Fibroblast of skin of left biceps (primary cell): ENCODE measurements at places on chromosomes 5 and 9.

DNA sequence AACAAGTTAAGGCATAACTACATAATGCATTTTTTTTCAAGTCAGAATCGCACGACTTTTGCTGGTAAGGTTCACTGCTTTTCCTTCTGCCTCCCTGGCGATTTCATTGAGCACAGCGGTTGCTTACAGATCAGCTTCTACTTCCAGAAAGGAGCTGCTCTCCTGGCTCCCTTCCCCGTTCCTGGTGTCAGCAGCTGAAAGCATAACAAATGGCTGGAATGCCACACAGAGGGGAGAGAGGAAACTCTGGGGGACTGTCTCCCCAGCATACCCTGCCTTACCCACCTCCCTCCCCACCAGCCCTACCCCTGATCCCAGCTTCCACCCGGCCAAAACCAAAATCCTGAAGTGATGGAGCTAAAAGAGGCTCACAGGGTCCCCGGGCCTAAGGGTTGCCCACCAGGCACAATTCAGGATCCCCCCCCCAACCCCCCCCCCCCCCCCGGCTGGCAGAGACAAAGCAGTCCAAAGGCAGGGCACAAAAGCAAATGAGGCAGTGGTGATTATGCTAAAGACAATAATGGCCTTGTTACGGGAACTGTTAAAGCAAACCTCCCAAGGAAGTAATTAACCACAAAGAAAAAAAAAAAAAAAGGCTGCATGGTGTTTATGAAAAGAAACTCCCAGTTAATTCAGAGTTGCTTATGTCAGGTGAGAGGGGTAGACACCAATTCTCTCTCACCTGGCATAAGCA, 126.1 kb upstream of the WWC1 start:
- no peak for DNase-seq

GRCh38 chr9:129889122-129889940, 54.1 kb downstream of the USP20 start:
- no peak for DNase-seq

DNA sequence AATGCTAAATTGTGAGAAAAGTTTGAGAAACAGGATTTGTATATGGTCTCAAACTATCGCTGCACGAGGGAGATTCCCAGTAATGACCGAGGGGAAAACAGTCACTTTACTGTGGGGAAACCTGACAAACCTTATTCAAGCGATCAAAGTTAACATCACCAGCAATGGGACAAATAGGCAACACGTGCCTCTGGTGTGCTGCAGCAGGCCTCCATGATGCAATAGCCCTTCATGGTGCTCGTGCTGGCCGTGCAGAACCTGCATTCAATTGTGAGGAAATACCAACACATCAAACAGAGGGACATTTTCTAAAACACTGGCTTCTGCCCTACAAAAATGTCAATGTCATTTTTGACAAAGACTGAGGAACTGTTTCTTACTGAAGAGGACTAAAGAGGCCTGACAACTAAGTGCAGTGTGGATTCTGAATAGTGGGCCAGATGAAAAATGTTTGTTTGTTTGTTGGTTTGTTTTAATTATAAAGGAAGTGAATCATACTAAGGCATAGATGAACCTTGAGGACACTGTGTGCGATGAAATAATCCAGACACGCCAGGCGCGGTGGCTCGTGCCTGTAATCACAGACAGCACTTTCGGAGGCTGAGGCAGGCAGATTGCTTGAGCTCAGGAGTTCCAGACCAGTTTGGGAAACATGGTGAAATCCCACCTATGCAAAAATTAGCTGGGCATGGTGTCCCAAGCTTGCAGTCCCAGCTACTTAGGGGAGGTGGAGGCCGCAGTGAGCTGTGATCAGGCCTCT, 17.6 kb upstream of the MARCHF6 start:
- DNase-seq = no peak

- DNase-seq = no peak
Observed at GRCh38 chr9:17852108-17852507, 273.2 kb downstream of the SH3GL2 start.

DNA sequence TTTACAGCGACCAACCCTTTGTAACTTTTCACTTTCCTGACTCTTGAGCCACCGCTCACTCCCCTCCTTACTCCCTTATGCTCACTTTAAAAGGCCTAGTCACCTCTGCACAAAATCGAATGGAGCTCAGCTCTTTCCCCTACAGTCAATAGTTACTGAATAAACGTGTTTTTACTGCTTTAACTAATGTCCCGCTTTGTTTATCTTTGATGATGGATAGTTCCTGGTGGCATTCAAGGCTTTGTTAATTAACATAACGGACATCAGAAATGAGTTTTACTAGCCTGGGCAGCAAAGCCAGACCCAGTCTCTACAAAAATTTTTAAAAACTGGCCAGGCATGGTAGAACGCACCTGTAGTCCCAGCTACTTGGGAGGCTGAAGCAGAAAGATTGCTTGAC, 5.0 kb downstream of the SERINC5 start:
- DNase-seq = no peak

DNA sequence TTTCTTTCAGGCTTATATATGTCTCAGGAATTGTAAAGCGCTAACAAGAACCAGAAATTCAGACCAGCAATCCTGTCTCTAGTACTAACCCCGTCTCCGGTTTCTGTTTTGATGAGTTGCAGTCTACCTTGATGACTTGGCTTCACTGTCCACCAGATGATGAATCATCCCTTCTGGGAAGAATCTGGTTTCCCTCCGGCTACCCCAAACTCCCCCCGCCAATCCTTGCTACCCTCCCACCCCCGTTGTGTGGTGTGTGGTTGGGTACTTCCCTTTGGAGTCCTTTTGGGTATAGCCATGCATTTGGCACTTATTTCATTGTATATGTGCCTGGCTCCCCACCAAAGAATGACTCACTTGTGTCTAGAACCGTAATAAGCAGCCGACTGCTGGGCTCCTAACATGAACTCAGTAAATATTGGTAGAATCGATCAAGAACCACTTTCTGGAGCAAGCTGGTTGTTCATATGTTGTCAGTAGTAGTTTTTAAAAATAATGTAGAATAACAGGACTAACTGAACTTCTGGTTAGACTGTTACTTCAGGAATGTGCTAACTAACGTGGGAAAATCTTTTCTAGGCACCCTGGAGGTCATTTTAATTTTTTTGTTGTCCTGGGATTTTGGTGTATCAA, 8.3 kb upstream of the TGFBI start:
- peak; percentile 99 for DNase-seq

DNA sequence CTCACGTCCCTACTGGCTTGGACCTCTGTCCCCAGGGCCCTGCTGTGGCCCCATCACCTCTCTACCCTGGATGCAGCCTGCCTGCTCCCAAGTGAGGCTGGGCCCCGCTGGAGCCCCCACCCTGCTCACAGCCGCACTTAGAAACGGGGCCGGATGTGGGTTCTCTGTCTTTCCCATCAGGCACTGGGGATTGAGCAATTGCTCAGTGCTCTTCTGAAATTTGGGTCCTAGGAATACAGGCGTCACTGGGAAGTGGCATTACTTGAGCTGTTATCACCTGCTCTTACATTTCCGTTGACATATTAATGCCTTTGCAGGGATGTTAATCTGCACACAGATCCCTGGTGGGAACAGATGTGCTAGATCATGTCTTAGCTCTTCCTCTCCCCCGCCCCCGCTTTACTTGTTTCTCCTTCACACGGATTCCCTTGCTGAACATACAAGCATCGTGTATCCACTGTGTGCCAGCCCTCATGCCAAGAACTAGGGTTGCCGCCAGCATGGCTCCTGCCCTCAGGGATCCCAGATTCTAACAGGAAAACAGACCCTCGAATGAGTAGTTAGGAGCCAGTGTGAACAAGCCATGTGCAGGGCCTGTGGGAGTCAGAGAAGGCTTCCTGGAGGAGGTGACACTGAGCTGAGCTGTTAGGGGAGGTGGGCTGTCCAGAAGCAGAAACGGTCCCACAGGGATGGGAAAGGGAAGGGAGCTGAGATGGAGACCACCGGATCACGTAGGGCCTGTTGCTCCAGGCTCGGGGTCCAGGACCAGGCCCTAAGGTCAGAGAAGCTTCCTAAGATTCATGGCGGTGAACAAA, 65.1 kb downstream of the NEK6 start:
- no peak for DNase-seq

GRCh38 chr9:137178201-137178938, 6.5 kb upstream of the TMEM210 start:
- no peak for DNase-seq

DNA sequence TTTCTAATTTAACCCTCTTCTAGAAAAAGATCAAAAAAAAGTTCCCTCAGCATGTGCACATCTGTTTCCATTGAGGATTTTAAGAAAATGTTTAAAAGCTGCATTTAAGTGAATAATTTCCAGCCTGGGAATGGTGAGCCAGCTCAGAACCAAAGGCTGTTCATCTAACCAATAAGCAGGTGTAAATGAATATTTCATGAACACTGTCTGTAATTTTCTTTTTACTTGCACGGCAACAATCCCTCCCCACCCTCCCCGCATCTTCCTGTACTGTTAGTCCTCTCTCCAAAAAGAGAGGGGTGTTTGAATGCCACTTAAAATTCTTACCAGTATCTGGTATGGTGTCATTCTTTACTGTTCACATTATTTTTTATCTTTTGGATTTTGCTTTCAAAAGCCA, 425.6 kb downstream of the PDE4D start:
- no peak for DNase-seq

DNA sequence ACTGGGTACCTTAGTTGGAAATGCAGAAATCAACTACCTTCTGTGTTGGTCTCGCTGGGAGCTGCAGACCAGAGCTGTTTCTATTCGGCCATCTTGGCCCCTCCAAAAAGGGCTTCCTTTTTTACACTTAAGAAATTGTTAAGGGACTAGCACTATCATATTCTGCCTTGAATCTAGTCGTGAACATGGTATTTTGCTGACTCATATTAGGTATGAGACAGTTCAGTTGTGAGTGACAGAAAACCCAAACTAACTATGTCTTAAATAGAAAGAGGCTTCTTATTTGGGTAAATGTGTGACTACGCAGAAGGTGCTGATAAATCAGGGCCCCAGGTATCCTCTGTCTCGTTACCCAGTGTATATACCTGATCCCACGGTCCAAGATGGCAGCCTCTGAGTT, 298.2 kb downstream of the EDIL3 start:
- DNase-seq = no peak
